ENCODE measurements at places on chromosomes 3 and 15.

DNA sequence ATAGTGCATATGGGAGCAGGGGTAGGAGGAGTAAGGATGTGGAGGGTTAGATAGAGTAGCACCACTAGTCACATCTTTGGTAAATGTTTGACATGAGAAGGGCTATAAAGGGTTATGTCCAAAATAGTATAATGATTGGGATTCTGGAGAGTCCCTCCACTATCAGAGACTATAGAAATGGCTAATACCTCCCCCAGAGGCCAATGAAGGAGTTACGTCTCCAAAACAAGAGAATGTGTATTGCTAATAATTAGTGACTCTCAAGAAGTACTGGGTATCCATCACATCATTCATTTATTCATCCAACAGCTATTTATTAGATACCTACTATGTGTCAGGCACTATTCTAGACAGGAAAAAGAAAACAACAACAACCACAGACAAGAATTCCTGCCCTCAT is 203.7 kb upstream of the UMPS start:
- DNase-seq, result no peak

DNA sequence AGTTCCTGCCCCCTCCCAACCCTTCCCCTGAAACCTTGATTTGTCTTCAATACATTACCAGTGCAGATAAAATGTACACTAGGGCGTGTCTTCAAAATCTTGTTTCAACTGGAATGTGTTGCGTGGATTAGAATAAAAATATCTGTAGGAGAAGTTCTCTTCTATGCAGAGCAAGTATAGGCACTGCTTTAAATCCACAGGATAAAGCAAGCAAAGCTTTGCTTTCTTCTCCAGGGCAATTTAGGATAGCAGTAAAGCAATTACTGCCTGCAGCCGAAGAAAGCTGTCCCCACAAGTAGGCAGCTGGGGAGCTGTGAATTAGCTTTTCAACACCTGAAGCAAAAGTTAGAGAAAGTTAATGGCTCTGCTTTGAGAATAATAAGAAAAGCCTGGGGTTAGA is 329.7 kb upstream of the KCNMB2 start:
- no peak for DNase-seq

- DNase-seq, result no peak
Measured at GRCh38 chr3:101735833-101736232, 11.4 kb downstream of the CEP97 start.

DNA sequence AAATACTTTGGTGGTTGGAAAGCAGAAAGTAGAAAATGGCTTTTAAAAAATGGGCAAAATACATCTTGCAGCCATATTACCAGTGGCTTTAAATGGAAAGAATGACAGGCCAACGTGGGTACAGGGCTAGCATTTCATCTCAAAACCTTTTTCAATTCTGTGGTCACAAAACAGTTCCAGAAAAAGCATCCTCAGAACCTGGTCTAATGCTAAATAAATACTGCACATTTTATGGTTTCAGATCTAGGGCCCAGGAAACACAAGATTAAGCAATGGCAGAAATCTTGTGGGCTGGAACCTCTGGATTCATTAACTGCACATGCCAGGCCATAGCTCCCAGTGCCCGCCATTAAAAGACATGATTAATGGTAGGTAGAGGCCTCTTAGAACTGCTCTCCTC is 470.2 kb upstream of the RASGRP1 start:
- DNase-seq, result no peak

DNA sequence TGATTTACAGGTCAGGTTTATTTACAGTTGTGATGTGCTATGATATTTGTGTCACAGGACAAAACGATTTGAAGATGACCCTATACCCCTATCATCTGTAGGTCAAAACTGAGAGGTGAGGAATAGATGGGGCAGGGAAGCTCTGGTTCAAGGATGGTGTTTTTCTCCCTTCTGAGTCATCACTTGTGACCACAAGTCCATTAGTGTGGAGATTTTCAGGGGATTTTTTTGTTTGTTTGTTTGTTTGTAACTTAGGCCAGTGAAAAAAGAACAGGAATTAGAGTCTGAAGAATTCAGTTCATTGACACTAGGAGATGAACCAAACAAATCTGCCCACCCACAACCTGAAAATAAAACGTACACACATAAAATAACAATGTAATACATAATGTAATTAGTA is 62.7 kb upstream of the FAM98B start:
- DNase-seq, result no peak

- no peak for DNase-seq
Measured at GRCh38 chr3:126706631-126707030, 2.6 kb downstream of the CHCHD6 start.

DNA sequence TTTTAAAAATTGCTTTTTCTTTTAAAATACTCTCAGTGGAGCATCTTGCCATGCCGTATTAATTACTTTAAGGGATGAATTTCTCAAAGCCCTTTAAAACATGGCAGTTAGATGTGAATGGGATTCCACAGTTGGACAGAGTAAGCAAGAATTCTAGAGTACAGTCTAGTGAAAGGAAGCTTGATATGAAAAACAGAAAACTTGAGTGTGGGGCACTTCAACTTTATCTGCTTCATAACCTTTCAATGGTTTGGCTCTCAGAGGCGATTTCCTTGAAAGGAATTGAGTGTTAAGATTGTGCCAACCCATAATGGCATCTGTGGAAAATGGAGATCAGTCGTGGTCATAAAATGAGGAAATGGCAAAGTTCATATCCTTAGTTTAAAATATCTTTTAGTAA is 127.7 kb upstream of the SAMMSON start:
- DNase-seq, result no peak

DNA sequence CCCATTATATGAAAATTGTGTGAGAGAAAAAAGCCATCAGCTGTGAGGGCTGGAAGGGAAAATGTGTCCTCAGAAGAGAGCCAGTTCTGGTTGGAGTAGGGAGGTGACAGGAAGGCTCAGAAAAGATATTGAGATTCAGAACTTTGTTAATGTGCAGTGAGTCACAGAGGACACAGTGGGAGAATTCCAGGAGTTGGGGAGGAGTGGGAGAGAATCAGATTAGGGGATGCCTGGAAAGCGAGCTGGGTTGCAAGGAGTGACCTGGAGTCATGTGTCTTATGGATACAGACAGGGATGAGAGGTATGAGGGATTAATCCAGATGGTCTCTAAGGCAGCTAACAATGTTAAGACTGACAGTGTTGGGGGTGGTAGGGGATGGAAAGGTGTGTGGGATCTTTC is 67.5 kb downstream of the CHST2 start:
- no peak for DNase-seq

- no peak for DNase-seq
Measured at GRCh38 chr3:4849739-4850138, 129.5 kb upstream of the BHLHE40 start.

- no peak for DNase-seq
Measured at GRCh38 chr3:143139762-143140161, 20.2 kb downstream of the CHST2 start.

GRCh38 chr3:23735535-23736326 is 70.0 kb upstream of the UBE2E1 start:
- DNase-seq, result no peak

DNA sequence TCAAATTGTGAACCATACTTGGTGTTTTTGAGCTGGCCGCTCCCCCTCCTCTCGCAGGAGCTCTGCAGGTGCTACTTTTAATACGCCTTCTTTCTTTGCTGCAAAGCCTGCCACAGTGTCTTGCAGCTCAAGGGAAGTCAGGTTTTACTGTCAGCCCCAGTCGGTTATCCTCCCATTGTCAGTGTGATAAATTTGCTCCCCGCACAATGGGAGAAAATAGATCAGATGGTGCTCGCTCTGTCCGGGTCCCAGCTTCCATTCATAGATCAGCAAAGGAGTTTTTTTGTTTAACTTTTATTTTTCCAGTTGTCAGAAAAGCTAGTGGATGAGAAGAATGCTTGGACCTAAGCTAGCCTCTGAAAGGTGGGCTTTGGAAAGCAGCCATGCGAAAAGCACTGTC is 207.7 kb downstream of the RYR3 start:
- no peak for DNase-seq

DNA sequence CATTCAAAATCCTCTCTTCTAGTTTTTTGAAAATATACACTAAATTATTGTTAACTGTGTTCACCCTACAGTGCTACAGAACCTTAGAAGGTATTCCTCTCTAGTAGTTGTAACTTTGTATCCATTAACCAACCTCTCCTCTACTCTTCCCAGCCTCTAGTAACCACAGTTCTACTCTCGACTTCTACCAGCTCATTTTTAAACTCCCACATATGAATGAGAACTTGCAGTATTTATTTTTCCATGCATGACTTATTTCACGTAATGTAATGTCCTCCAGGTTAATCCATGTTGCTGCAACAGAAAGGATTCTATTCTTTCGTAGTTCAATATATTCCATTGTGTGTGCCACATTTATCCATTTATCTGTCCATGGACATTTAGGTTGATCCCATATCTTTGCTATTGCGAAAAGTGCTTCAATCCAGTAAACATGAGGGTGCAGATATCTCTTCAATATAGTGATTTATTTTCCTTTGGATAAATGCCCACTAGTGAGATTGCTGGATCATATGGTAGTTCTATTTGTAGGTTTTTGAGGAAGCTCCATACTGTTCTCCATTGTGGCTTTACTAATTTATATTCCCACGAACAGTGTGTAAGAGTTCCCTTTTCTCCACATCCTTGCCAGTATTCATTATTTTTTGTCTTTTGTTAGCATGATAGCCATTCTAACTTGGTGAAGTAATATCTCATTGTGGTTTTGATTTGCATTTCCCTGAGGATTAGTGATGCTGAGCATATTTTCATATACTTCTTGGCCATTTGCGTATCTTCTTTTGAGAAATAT is 113.7 kb upstream of the SMAD3 start:
- no peak for DNase-seq

DNA sequence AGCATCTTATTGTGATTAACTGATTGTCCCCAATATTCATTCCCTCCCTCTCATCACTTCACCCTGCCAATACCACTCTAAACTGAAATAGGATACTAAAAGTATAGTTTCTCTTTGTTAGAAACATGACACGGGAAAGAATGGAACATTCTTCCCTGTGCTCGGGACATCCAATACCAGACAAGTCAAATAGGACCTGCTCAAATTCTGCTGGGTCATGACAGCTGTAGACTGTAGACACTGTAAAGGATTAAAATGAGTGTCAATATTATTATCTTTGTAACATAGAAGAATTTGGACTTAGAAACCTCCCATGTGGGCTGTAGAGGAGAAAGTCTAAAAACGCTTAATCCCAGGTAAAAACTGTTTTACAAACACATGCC is 315.0 kb upstream of the NR2E3 start:
- DNase-seq, result no peak

GRCh38 chr15:60840703-60841411 is 361.9 kb upstream of the ICE2 start:
- peak; percentile 32 for DNase-seq

DNA sequence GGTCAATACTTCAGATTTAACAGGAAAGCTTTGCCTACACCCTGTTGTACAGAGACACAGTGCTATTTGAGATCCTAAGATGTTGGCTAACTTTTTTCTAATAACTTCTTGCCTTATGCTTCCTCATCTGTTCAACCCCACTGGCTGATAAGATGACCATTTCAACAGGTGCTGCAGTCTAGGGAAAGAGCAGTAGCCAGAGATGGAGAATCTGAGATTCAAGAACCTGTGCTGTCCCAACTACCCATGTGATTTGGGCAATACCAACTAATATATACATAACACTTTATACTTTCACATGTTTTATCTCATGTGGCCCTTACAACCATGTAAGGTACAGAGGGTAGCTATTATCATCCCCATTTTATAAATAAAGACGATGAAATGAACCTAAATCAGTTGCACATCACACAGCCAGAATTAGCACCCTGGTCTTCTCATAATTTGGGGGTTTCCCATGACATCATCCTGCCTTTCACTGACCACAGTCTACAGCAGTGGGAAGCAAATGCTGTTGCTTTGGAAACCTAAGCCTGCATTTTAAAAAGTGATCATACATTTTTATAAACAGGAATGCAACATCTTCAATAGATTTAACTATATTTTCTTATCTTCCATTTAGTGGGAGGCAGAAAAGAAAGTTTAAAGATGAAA is 9.7 kb downstream of the TTC23 start:
- DNase-seq, result no peak

DNA sequence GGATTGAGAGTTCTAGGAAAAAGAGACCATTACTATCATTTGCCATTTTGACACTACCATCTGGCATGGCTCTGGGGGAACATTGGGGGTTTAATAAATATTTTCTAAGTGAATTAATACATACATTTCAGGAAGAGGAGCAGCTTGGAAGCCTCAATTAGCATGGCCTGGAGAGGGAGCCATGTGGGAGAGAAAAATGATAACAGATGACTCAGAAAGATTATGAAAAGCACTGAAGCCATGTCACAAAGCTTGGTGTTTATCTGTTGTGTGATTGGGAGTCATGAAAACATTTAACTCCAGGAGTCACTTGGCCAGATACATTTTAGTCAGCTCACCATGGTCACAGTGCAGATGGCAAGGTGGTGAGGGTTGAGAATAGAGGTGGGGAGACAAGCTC is 121.0 kb downstream of the SSR3 start:
- DNase-seq, result no peak

GRCh38 chr15:89785774-89786140 is 9.6 kb downstream of the MESP2 start:
- DNase-seq, result no peak

GRCh38 chr3:106578911-106579310 is 710.1 kb upstream of the CBLB start:
- no peak for DNase-seq

GRCh38 chr3:11847607-11848006 is 922 bp upstream of the TAMM41 start:
- DNase-seq, result no peak

DNA sequence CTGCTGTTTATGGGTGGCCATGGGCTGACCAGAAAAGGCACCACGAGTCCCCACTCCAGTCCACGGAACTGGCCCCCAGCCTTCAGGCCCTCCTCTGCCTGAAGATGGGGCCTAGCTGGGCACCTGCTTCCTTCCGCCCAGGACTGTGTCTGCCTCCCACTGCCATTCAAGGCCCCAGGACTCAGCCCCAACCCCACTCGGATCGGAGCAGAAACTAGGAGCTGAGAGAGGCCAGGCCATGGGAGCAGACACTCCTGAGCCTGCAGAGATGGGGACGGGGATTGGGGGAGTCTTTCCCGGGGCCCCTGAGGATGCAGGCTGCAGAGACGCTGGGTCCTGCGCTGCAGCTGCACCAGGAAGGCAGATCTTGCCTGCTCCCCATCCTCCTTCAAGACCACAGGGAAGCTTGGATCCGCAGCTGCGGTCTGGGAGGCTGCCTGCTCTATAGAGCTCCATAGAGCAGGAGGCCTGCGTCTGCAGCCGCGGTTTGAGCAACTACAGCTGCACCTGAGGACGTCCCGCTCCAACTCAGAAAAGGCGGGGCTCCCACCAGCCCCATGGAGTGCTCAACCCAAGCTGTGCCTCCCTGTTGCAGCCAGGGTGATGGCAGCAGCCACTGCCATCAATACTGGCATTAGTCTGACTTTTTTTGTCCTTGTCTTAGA is 383.9 kb upstream of the TMCO5A start:
- no peak for DNase-seq

- DNase-seq, result no peak
Measured at GRCh38 chr15:76961268-76962011, 29.9 kb downstream of the RCN2 start.
